ENCODE measurements at places on chromosomes 11 and 22. TPM values are rescaled to one million over a fixed set of nuclear protein-coding genes. Genes with fewer than 3 reads are reported as not detected.

DNA sequence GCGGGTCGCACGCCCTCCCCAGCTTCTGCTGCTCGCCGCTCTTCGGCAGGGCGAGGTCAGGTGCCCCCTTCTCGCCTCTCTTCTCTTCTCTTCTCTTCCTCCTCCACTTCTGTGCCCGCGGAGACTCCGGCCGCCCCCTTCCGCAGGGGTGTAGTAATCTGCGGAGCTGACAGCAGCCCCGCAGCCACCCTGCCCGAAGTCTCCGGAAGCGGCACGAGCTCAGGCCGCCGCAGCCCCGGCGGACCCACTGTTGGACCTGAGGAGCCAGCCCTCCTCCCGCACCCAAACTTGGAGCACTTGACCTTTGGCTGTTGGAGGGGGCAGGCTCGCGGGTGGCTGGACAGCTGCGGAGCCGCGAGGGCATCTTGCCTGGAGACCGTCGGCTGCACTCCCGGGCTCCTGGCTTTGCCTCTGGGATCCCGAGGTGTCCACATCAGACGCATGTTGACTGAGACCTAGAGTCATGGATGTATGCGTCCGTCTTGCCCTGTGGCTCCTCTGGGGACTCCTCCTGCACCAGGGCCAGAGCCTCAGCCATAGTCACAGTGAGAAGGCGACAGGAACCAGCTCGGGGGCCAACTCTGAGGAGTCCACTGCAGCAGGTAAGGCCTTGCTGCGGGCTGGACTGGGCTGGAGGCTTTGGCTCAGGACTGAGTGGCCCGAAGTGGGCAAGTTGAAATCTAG is 486 bp downstream of the STIM1 start:
- DNase-seq, result peak; percentile 53

- DNase-seq, result no peak
Measured at GRCh38 chr11:2210366-2211112, 38.9 kb upstream of the TH start.

DNA sequence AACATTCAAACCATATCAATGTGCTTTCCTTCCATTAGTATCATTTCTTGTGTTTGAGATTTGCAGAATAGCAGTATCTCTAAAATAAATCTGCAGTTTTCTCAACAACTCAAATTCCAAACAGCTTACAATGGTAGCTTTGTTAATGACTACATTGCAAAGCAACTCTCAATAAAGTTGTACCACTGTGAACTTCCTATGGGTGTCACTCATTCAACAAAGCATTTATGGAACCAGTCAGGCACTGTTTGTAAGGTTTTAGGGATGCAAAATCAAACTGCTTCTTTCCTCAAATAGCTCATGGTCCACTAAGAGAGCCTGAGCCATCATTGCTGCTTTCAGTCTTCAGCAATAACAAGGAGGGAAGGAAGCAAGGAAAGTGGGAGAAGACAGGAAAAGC is 91.0 kb downstream of the CCDC83 start:
- no peak for DNase-seq

DNA sequence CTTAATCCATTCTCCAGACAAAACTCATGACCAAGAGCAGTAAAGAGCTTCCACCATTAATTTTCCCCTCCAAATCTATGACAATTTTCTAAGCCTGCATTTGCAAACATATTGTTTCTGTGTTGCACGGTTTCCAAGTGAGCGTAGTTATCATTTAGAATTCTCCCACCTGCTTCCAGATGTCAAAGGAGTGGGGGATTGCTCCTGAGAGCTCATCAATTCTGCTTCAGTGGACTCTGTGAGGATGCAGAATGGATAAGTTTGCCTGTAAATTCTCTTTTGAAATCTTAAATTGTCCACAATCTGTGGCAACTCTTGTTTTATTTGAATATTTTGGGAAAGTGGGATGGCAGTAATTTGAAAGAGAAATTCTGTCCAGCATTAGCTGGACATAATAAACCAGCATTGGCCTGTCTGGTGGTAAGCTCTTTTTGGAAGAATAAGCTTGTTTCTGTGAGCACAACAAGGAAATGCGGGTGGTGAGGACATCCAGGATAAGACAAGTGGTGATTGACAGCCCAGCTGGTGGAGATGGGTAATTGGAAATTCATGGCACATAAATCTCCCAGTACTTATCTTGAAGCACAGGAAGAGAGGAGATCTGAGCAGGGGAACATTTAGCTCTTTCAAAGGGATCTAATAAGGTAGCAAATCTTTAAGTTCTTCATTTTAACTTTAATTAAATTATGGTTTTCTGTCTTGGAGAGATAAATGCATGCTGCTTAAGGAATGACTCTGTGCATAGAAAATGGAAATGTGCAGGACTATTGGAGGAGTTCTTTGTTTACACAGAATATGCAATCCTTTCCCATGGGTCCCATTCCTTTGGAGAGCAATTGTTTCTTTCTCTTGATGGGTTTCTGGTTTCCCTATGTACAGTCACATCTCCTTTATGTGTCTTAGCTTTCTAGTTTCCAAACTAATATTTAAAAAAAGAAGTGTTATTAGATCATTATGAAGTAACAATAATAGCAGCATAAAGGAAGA is 73.2 kb downstream of the FAT3 start:
- DNase-seq, result no peak

DNA sequence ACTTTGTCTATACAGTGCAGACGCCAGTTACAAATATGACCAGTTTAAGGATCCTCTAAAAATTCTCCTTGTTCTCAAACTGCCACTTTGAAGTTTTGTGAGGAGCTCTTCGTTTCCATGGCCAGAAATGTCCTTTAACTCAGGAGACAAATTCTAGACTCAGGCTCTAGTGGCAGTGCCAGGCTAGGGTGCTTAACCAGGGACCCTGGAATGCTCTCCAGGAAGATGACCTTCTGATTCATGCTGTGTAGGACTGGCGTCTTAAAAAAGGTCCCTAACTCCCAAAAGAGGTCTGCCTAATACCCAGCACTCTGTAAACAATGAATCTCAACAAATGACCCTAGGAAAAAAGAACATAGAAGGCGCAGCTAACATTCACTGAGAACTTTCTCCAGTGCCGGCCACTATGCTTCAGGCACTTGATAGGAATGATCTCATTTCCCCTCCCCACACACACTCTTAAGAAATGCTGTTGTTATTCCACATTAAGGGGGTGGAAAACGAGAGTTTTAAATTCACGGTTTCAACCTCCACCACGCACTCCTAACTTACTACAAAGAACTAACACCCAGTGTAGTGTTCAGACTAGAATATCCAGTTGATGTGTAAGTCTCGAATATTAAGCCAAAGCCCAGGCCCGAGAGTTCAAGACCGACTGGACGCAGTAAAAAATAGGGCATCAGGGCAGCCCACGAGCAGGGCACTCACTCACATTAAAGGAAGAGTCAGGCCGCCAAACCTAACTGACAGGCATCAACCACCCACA is 747 bp downstream of the NXF1 start:
- peak; percentile 24 for DNase-seq

- DNase-seq, result no peak
Measured at GRCh38 chr11:57482782-57483561, 22.6 kb downstream of the RTN4RL2 start.

DNA sequence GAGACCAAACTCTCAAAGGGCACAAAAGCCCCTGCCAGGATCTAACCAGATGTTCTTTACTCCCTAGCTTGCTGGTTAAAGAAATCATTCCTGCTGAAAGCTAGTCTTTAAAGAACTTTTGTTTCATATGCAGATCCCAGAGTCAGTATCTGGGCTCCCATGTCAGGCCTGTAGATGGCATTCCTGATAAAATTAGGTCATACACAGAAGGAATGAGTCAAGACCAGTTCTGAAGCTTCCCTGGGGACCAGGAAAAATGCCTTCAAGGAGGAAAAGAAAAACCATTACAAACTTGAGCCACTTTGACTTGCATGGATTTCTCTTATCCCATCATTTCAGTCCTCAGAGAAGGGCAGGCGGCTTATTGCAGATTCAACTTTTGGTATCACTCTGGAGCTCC is 5.9 kb downstream of the DBX1 start:
- no peak for DNase-seq

PRG3 gene
- not detected for total RNA-seq
